Stimulated activated CD4-positive, alpha-beta T cell treated with anti-CD3 and anti-CD28 coated beads, TNF-alpha, amount 100 ng/mL, for 4 hours (primary cell): ENCODE measurements at places on chromosomes 7 and 10.

- no peak for DNase-seq
Measured at GRCh38 chr7:83040484-83040883, 122.2 kb downstream of the PCLO start.

GRCh38 chr10:132256866-132257265 is 50.9 kb downstream of the STK32C start:
- no peak for DNase-seq

DNA sequence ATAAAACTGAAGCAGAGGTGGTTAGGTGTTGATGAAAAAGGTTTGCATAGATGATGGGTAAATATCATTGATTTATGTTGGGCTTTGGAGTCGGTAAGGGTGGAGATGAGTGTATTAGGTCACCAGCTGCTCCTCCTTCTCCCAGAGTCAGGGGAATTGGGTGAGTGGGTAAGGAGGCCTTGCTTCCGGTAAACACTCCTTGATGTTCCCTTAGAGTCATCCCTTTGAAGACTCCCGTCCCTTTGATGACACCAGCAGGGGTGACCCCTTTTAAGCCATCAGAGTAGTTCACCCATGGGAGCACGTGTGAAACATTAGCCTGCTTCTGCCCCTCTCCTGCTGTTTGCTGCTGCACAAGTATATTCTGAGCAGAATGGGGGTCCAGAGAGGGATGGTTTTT is 92.2 kb upstream of the DKK1 start:
- DNase-seq: no peak

- DNase-seq: no peak
Measured at GRCh38 chr10:59898125-59898835, 8.1 kb downstream of the CCDC6 start.

- no peak for DNase-seq
Measured at GRCh38 chr10:110413049-110413783, 84.5 kb upstream of the DUSP5 start.

DNA sequence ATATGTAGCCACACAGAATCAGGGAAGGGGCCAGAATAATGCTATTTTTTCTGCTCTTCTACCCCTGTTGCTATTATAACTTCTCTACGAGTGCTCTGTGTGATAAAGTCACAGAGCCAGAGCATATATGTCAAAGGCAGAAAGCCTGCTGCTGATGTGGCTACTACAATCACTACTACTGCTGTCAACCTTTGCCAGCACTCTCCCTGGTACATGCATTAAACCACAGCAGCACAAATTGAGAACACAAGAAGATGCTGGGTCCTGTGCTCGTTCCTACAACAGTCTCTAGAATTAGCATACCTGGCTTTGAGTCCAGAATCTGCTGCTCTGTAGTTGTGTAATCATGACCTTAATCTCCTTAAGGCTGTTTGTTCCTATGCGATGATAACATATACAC is 108.6 kb downstream of the SEMA3A start:
- no peak for DNase-seq
